ENCODE measurements at places on chromosomes 4 and X. TPM values are rescaled to one million over a fixed set of nuclear protein-coding genes. Genes with fewer than 3 reads are reported as not detected.
A peak's percentile ranks its signal among the peaks of the same experiment; 100 is the strongest.

Gene REELD1
- total RNA-seq: 0.46 TPM

Gene HMX1
- total RNA-seq: not detected

Gene ADGRG2
- not detected for total RNA-seq

Gene GPR50
- total RNA-seq: not detected

Gene PDCL2
- not detected for total RNA-seq

Gene SUPT20HL1
- total RNA-seq: not detected

Gene PABPC1L2A
- not detected for total RNA-seq

Gene TLR6
- total RNA-seq: 1.3 TPM

Gene CHIC2
- total RNA-seq: 8.6 TPM

Gene NONO
- total RNA-seq: 110 TPM

Gene PASD1
- total RNA-seq: not detected

Gene USP17L11
- not detected for total RNA-seq

Gene NELFA
- total RNA-seq: 12.0 TPM

DNA sequence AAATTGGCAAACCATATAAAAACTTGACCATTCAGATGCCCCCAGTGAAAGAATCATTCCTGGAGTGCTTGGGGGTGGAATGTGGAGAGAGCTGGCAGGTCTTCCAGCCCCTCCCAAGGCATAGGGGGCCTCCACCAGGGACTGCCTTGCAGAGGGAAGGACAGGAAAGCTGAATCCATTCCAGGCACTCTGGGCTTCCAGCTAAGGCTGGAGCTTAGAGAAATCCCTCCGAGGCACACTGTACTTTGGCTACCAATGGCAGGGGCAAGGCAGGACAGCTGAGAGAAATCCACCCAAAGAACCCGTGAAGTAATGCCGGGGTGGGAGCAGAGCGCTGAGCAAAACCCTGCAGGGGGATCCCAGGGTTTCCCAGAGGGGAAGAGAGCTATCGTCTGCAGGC is 4.0 kb downstream of the CENPU start:
- DNase-seq: no peak
- no peaks in the 10 kb centered on the region for H3K36me3 ChIP-seq
- no peak overlapping the region for H3K27ac ChIP-seq
- no peak overlapping the region for H3K4me3 ChIP-seq
- H3K27me3 ChIP-seq: no peaks in the 10 kb centered on the region

- no peaks in the 10 kb centered on the region for H3K4me1 ChIP-seq
- H3K27me3 ChIP-seq: no peaks in the 10 kb centered on the region
- no peak overlapping the region for H3K4me3 ChIP-seq
- H3K36me3 ChIP-seq: no peaks in the 10 kb centered on the region
- H3K27ac ChIP-seq: no peak overlapping the region
- DNase-seq: no peak
These were observed 591.6 kb downstream of the BCOR start for GRCh38 chrX:39506131-39506530.

DNA sequence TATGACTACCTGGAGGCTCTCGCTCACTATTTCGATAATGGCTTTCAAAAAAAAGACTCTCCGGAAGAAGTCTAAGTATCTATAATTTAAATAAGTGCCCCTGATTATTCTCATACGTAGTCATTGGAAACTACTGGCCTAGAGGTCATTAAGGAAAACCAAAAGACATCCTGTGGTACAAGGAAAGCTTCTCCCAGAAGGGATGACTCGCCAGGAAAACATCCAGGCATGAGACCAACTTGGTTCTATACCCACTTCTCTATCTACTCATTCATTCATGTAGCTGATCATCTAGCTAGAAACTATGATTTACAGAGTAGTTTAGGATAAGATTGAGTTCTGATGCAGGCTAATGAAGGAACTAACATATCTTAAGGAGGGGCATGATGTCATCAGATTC is 37.7 kb downstream of the SOX3 start:
- H3K4me3 ChIP-seq: no peak overlapping the region
- H3K27ac ChIP-seq: no peak overlapping the region
- H3K36me3 ChIP-seq: no peaks in the 10 kb centered on the region
- no peaks in the 10 kb centered on the region for H3K27me3 ChIP-seq
- no peaks in the 10 kb centered on the region for H3K4me1 ChIP-seq

DNA sequence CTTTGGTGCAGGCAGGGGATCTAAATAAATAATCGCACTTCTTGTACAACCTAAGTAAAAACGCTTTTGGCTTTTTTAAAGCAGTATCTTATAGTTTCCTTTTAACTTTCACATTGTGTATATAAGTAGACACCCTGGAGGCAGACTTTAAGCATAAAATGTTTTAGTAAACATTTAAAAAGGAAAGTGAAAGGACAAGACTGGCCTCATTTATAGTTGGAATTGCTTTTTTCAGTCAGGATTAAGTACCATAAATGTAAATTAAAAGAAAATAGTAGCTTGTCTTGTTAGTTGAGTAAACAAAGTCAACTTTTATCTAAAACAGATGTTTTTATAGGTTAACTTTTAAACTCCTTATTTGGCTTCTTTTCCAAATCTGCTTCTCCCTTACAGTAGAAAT is 39.7 kb downstream of the PTPN13 start:
- H3K4me1 ChIP-seq: no peaks in the 10 kb centered on the region
- H3K27me3 ChIP-seq: no peaks in the 10 kb centered on the region
- H3K4me3 ChIP-seq: no peak overlapping the region
- H3K36me3 ChIP-seq: no peaks in the 10 kb centered on the region

- H3K4me1 ChIP-seq: peaks cover 90% of the 10 kb centered on the region
- peak; percentile 58 for DNase-seq
These were observed 325.0 kb downstream of the ARHGAP10 start for GRCh38 chr4:148056879-148057278.

DNA sequence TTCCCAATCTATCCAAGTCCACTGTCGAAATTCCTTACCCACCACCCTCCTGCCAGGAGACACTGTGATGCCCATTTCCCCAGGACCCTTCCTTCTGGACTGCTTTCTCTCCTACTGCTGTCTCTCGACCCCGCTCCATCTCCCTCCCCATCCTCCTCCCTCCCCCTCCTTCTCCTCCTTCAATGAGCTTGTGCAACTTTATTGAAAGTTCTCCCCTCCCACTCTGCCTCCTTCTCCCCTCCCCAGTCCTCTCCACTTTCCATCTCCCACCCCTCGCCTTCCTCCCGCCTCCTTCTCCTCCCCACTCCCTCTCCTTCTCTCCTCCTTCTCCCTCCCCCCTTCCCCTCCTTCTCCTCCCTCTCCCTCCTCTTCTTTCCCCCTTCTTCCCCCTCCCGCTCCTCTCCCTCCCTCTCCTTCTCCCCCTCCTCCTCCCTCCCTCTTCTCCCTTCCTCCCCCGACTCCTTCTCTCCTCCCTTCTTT is 116.6 kb upstream of the FAT1 start:
- H3K4me3 ChIP-seq: peak overlapping the region; percentile 28
- no peaks in the 10 kb centered on the region for H3K4me1 ChIP-seq
- peak overlapping the region; percentile 53 for H3K27ac ChIP-seq
- peak; percentile 79 for DNase-seq
- H3K27me3 ChIP-seq: no peaks in the 10 kb centered on the region

GRCh38 chr4:156321203-156321602 is 367.5 kb upstream of the CTSO start:
- no peaks in the 10 kb centered on the region for H3K27me3 ChIP-seq
- no peak overlapping the region for H3K27ac ChIP-seq
- no peaks in the 10 kb centered on the region for H3K4me1 ChIP-seq

- H3K4me3 ChIP-seq: no peak overlapping the region
- H3K27ac ChIP-seq: no peak overlapping the region
- no peaks in the 10 kb centered on the region for H3K4me1 ChIP-seq
- DNase-seq: no peak
These were observed 1389.5 kb downstream of the FAM133A start for GRCh38 chrX:95063554-95063953.

GRCh38 chr4:2058264-2059045 is 672 bp upstream of the NAT8L start:
- H3K4me1 ChIP-seq: peaks cover 4% of the 10 kb centered on the region
- no peak overlapping the region for H3K27ac ChIP-seq
- peak overlapping the region; percentile 63 for H3K4me3 ChIP-seq

DNA sequence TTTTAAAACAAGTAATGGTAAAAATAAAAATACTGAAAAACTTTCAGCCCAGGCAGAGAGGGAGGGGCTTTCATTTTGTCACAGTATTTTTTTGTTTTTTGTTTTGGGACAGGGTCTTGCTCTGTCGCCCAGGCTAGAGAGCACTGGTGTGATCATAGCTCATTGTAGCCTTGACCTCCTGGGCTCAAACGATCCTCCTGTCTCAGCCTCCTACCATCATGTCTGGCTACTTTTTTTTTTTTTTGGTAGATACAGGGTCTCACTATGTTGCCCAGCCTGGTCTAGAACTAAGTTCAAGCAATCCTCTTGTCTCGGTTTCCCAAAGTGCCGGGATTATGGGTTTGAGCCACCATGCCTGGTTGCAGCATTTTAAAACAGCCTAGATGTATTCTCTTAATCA is 40.8 kb upstream of the FAT1 start:
- no peak for DNase-seq
- no peak overlapping the region for H3K27ac ChIP-seq

- H3K4me1 ChIP-seq: no peaks in the 10 kb centered on the region
- H3K27ac ChIP-seq: no peak within 1 kb of the TSS
- no peaks in the 10 kb centered on the region for H3K27me3 ChIP-seq
- DNase-seq: peak; percentile 70
These were observed at the start of gene GPR78 for GRCh38 chr4:8580321-8581093. Gene GPR78 (plus strand): TSS chr4:8580392. CDS start chr4:8580983, 591 bp downstream.

DNA sequence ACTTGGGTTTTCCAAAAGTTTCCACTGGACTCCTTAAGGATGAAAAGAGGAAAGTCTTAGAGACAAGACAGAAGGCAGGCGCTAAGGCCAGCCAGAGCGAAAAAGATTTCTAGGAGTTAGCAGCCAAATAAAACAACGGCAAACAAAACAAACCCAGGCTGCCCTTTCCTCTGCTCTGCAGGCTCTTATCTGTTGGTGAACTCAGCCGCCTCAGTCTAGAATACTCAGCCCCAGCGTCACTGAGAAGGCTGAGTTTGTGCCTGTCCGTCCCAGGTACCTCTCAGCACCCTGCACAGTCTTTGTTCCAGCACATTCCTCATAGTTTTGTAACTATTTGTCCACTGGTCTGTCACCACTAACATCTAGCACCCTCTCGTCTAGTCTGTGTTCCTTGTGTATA is 75.6 kb upstream of the FAM9C start:
- H3K27ac ChIP-seq: no peak overlapping the region
- H3K4me3 ChIP-seq: no peak overlapping the region
- no peak for DNase-seq
- no peaks in the 10 kb centered on the region for H3K27me3 ChIP-seq
- H3K36me3 ChIP-seq: no peaks in the 10 kb centered on the region

- no peaks in the 10 kb centered on the region for H3K27me3 ChIP-seq
- no peaks in the 10 kb centered on the region for H3K36me3 ChIP-seq
- H3K4me1 ChIP-seq: no peaks in the 10 kb centered on the region
- peak overlapping the region; percentile 84 for H3K4me3 ChIP-seq
- no peak for DNase-seq
These were observed 11.7 kb upstream of the TMEM156 start for GRCh38 chr4:39043861-39044363.

DNA sequence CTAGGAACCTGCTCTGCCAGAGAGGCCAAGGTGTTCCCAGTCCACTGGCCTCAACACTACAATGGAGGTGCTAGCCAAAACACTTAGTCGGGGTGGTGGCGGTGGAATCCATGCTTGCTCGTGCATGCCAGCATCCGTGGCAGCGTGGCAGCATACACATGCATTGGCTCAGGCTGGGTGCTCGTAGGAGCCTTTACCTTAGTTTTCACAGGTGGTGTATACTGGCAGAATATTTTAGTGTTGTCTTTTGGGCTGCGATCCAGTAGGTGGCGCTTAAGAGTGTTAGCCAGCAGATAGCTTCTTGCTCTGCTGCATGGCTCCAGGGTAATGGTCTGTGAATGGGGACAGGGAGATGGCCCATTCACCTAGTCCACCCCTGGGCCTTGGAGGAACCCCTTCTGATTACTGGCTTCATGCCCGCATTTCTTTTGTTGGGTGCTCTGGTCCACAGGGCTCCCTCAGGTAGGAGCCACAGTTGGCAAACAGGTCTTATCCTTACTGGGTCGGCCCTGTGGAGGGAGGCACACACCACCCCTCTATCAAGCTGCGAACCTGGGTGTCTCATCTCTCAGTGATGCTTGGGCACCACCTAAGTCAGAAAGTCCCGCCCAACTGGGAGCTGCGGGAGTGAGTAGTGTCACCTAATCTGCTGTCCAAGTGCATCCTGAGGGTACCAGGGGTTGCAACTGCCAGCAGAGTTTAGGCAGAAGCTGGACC is 40.0 kb downstream of the RIPPLY1 start:
- peaks cover 26% of the 10 kb centered on the region for H3K27me3 ChIP-seq
- no peak overlapping the region for H3K4me3 ChIP-seq
- no peaks in the 10 kb centered on the region for H3K36me3 ChIP-seq
- no peak overlapping the region for H3K27ac ChIP-seq

DNA sequence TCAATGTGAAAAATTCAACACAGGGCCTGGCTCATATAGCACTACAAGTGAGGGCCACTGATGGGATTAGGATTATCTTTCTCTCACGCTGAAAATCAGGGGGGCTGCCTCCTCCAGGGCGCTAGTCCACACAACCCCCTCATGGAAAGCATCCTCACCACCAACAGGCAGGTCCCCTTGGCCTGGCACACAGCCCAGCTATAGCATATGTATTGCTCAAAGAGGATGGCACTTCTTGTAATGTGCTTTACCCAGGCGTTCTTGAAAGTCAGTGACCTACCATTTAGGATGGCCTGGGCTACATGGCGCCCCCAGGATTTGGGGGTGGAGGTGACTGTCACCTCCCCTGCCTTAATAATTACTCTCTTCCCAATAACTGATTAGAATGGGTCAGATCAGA is 71.0 kb upstream of the LSM6 start:
- no peak overlapping the region for H3K4me3 ChIP-seq
- DNase-seq: no peak
- no peak overlapping the region for H3K27ac ChIP-seq
- H3K4me1 ChIP-seq: no peaks in the 10 kb centered on the region
- no peaks in the 10 kb centered on the region for H3K36me3 ChIP-seq
- H3K27me3 ChIP-seq: no peaks in the 10 kb centered on the region

GRCh38 chr4:87540146-87541058 is 11.2 kb upstream of the SPARCL1 start:
- H3K36me3 ChIP-seq: no peaks in the 10 kb centered on the region
- no peak for DNase-seq
- no peaks in the 10 kb centered on the region for H3K27me3 ChIP-seq

- no peaks in the 10 kb centered on the region for H3K27me3 ChIP-seq
- no peak overlapping the region for H3K27ac ChIP-seq
- H3K36me3 ChIP-seq: no peaks in the 10 kb centered on the region
- no peak overlapping the region for H3K4me3 ChIP-seq
- no peaks in the 10 kb centered on the region for H3K4me1 ChIP-seq
These were observed 198.7 kb downstream of the TMA16 start for GRCh38 chr4:163693211-163693610.

DNA sequence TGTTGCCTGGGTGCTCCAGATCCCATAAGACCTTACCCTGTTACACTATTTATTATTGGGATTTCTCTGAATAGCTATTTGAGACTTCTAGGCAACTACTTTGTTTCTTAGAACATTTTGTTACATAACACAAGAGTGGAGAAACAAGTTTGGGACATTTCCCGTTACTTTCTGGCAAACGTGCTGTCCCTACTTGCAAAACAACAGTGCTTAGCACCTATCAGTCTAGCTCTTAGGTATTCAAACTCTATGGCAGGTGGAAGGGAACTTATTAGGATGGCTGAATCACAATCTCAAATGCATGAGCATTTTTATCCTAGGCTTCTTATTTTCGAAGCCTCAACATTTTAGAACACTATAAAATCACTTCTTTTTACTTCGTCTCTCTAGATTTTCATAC is 613.6 kb downstream of the DMD start:
- no peak for DNase-seq
- no peaks in the 10 kb centered on the region for H3K4me1 ChIP-seq
- no peaks in the 10 kb centered on the region for H3K27me3 ChIP-seq
- no peak overlapping the region for H3K4me3 ChIP-seq
- no peak overlapping the region for H3K27ac ChIP-seq

- no peaks in the 10 kb centered on the region for H3K36me3 ChIP-seq
- H3K27ac ChIP-seq: no peak overlapping the region
- DNase-seq: no peak
- H3K27me3 ChIP-seq: no peaks in the 10 kb centered on the region
These were observed 207.1 kb downstream of the PPP3CA start for GRCh38 chr4:101140228-101140627.
